ENCODE measurements at places on chromosomes 12 and 14.

- DNase-seq = peak; percentile 49
These were observed 47.0 kb upstream of the PLBD1 start for GRCh38 chr12:14614704-14615121.

GRCh38 chr14:88327497-88327896, 4.4 kb upstream of the KCNK10 start:
- no peak for DNase-seq

GRCh38 chr12:127594351-127594970, 672.5 kb upstream of the TMEM132C start:
- no peak for DNase-seq

- DNase-seq = peak; percentile 42
These were observed 594 bp downstream of the ZCCHC8 start for GRCh38 chr12:122499991-122500684.

GRCh38 chr12:90199006-90199405, 490.4 kb upstream of the ATP2B1 start:
- peak; percentile 59 for DNase-seq

Data from suppressor macrophage (primary cell).